Foreskin fibroblast (primary cell): ENCODE measurements at places on chromosomes 13 and 19.

- DNase-seq = no peak
Observed at GRCh38 chr19:41366089-41366488, 2.1 kb upstream of the B9D2 start.

DNA sequence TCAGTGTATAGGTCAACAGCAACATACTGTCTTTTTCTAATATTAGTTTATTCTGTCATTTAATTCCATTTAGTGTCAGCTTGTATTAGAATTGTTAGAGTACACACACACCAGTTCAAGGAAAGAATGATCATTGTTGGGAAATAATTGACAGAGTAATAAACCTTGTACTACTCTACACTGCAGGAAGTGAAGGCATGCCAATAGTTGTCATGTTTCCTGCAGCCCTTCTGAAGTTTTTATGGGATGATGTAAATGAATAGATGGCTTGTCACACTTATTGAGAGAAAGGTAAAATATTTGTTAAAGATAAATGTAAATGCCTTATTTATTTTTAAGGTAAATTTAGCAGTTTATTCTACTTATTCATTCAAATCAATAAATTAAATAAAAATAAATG lies 306.9 kb upstream of the KLHL1 start:
- DNase-seq = no peak

DNA sequence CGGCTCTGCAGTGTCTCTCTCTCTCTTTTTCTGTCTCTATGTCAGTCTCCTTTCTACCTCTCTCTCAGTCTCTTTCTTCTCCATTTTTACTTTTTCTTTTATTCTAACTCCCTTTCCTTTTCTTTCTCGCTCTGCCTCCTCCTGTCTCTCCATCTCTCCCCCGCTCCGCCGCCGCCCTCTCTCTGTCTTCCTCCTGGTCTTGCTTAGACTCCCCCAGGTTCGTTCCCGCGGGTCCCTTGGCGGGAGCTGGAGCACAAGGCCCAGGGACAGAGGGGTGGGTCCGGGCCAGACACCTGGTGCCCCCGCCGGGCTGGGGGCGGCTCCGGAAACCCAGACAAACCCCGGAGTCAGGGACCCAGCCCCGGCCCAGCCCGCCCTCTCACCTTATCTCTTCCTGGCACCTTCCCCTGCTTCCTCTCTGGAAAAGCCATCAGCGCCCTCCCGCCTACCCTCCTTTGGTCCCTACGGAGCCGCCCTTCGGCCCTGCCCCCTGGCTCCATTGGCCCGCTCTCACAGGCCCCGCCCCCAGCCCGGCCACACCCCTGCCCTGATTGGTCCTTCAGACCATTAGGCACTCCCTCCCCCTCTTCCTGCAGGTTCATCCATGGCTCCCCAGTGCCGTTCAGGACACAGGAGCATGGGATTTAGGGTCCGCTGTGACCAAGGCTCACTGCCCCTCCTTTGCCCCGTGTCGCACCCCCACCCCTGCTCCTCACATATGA lies 15.4 kb upstream of the NOP53 start:
- DNase-seq = no peak

DNA sequence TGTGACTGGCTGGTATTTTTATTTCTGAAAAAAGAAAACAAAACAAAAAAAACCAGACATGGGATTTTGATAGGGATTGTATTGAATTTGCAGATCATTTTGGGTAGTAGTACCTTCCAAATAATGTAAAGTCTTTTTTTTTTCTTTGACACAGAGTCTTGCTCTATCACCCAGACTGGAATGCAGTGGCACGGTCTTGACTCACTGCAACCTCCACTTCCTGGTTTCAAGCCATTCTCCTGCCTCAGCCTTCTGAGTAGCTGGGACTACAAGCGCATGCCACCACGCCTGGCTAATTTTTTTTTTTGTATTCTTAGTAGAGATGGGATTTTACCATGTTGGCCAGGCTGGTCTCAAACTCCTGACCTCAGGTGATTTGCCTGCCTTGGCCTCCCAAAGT lies 4.2 kb downstream of the ZNF101 start:
- DNase-seq = no peak

DNA sequence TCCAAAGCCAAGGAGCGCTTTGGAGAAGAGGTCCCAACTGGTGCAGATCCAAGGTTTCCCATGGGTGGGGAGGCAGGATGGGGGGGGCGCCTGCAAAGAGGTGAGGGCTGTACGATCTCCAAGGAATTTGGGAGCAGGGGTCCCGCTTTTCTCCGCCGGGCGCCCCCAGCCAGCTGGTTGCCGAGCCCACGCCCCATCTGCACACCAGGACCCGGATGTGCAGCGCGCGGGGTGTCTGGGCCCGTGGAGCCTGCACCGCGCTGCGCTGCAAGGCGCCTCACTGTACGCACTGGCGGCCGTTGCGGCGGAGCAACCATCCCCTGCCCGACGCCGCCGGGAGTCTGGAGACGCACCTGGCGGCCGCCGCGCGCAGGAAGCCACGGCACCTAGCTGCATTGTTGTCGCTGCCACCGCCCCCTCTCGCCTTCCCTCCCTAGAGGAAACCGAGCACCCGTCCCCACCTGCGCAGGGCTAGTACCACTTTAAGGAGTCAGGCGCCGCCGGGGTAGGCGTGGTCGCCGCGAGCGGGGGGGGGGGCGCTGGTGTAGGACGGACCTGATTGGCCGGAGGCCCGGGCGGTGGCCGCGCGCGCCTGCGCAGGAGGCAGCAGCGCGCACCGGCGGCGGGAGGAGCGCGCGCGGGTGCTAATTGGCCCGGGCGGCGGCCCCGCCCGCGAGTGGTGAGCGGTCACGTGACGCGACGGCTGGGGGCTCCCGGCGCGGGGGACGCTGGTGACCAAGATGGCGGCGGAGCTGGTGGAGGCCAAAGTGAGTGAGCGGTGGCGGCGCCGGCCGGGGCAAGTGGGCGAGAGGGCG lies at the start of gene PIAS4:
Gene PIAS4, plus strand, starts transcription at position 716 of the 815 bp plus-strand sequence. Its CDS starts 25 bp downstream, at position 741.
- DNase-seq = peak; percentile 94

GRCh38 chr13:111064661-111065060 lies 50.4 kb upstream of the ARHGEF7 start:
- no peak for DNase-seq

DNA sequence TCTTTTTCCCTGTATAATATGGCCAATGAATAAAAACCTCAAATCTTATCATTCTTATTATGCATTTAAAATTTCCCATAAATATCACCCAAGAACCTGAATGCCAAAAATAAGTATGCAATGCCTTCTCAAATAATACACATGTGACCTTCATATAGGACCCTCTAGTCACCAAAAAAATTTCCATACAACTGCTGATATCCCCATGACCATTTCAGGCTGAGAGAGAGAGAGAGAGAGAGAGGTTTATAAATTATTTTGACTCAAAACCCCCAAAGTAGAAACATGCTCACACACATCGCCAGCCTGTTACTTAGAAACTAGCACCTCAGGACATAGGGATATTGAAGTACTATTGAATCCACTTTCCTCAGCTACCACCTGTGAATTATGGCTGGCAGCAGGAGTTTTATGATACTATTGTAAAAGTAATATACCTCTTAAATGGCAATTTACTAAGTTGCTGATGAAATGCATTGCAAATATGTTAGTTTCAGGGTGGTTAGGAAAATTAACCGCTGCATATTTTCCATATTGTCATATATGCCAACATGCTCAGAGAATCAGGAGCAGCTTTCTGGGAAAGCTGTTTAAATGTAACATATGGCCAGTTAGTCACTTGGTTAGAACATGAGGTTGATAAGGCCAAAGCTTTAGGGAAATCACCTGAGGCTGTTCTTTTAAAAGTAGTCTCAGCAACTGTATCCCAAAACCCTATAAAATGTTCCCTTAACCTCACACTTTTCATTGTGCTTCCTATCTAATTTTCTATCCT lies 230.8 kb downstream of the DCT start:
- peak; percentile 31 for DNase-seq

DNA sequence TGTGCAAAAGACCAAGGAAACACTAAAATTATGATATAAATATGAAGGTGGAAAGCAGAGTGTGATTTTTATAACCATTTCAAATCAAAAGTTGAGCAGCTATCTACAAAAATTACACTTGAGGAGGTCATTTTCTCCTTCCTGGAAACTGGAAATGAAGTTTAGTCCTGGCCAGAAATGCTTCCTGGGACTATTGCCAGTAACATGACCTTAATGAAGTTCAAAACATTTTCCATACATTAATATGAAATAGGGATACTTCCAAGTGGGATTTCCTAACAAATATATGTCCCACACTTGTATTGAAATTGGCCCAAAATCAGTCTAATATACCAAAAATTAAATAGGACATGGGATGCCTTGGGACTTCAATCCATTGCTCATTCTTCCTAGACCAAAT lies 1556.8 kb upstream of the MIR17HG start:
- DNase-seq = no peak

DNA sequence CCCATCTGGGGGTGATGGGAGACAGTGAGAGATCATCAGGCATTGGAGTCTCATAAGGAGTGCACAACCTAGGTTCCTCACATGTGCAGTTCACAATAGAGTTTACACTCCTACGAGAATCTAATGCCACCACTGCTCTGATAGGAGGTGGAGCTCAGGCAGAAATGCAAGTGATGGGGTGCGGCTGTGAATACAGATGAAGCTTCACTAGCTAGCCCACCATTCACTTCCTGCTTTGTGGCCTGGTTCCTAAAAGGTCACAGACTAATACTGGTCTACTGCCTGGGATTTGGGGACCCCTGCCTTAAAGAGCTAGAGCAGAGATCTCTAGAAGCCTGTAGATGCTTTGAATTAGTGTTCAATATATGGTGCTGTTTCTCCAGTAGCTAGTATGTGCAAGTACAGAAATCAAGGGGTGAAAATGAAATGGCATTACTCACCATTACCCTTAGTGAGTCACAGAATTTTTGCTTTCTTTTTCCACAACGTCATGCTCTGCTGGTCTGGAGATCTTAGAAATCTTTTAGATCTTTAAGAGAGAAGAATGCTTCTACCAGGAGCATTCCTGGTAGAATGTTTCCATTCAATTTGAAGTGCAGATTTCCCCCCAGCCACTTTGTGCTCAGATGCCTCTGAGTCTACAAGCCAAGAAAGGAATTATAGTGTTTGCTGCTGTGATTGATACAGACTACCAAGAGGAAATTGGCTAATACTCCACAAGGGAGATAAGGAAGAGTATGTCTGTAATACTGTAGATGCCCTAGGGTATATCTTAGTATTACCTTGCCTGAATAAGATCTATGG lies 2301.2 kb downstream of the PCDH9 start:
- peak; percentile 51 for DNase-seq

DNA sequence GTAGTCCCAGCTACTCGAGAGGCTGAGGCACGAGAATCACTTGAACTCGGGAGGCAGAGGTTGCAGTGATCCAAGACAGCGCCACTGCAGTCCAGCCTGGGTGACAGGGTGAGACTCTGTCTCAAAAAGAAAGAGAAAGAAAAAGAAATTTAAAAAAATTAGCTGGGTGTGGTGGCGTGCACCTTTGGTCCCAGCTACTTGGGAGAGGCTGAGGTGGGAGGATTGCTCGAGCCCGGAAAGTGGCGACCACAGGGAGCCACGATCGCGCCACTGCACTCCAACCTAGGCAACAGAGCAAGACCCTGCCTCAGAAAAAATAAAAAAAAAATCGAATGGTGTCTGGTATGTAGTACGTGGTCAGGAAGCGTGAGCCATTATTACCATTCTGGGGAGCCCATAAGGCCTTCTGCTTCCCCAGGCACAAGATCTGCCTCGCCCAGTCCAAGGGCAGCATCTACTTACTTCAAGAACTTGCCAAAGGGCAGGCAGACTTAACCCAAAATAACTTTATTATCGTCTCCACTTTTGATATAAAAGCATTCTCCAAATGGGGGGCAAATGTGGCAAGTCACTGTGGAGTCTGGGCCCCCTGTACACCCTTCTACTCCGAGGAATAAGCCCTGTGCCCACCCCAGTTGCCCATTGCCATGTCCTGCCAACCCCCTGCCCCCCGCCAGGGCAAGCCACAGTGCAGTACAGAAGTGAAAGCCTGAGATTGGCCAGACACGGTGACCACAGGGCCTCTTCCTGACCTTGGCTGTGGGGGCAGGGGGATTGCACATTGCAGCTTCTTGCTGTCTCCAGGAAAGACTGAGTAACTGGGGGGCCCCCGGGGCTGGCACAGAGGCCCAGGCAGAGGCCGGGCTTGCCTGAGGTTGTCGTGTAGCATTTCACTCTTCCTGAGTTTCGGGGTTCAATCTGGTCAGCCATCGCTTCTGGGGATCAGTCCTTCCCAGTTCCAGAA lies 12.6 kb downstream of the CCL25 start:
- DNase-seq = no peak
